ENCODE measurements at places on chromosomes 1 and 21.

DNA sequence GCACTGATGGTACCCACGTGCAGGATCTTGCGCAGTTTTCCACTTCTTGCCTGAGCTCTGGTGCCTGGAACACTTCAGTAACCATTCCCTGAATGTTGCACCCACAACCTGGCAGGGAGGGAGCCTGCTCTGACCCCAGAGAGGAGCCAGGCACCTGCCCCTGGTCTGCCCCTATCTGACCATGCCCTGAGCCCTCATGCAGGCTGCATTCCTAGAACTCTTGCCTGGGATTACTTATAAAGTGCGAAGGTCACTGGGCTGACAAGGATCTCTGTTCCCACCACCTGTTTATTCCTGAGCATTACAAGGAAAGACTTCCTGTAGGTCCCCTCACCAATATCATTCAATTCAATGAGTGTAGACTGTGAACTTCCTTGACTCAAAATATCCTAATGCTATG is 191.9 kb upstream of the FMN2 start:
- no peaks in the 10 kb centered on the region for H3K27me3 ChIP-seq
- H3K36me3 ChIP-seq: no peaks in the 10 kb centered on the region
- no peak overlapping the region for H3K27ac ChIP-seq
- peaks cover 4% of the 10 kb centered on the region for H3K4me1 ChIP-seq
- no peak for DNase-seq
- no peak overlapping the region for H3K4me3 ChIP-seq

DNA sequence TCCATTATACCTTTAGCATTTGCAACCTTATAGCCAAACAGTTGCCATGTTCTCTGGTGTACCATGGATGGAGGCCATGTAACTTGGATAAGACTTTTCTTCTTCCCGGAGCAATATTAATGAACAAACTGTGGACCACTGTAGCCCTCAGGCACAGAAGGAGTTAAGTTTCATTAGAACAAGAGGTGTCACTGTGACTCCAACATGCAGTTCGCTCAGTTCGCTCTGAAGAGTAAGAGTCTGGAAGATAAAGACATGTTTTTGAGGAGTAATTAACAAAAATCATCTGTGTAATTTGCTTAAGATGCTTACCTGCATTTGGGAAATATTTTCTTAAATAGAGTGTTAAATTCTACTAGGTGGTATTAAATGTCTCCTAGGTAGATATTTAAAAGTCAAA is 4.1 kb downstream of the KIF26B start:
- H3K27ac ChIP-seq: no peak overlapping the region
- DNase-seq: no peak
- no peaks in the 10 kb centered on the region for H3K36me3 ChIP-seq
- H3K4me3 ChIP-seq: no peak overlapping the region

GRCh38 chr1:153796786-153797659 is 21.8 kb downstream of the SLC27A3 start:
- H3K4me1 ChIP-seq: no peaks in the 10 kb centered on the region
- H3K27ac ChIP-seq: no peak overlapping the region
- H3K27me3 ChIP-seq: no peaks in the 10 kb centered on the region
- H3K4me3 ChIP-seq: no peak overlapping the region

DNA sequence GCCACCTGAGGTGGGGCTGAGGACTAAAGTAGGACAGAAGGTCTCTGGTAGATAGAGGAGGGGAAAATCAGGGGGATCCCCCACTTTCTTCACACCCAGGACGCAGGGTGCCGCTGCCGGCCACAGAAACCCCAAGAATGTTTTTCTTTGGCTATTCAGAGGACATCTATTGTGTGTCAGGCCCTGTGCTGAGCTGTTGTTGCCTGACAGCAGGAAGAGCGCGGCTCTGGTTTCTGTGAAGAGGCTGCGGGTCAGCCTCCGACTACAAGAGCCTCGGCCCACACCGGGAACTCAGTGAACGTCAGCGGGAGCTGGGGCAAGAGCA is 407 bp upstream of the PIGV start:
- H3K36me3 ChIP-seq: peaks cover 3% of the 10 kb centered on the region
- H3K27me3 ChIP-seq: no peaks in the 10 kb centered on the region
- DNase-seq: peak; percentile 87

- peaks cover 16% of the 10 kb centered on the region for H3K27me3 ChIP-seq
- no peaks in the 10 kb centered on the region for H3K36me3 ChIP-seq
- H3K27ac ChIP-seq: no peak within 1 kb of the TSS
- DNase-seq: no peak
- H3K4me1 ChIP-seq: no peaks in the 10 kb centered on the region
- H3K4me3 ChIP-seq: no peak within 1 kb of the TSS
These were observed at the start of gene PRELP for GRCh38 chr1:203475012-203475981. Gene PRELP, plus strand, starts transcription at chr1:203475806. Its CDS starts 7,379 bp downstream, at chr1:203483185.

DNA sequence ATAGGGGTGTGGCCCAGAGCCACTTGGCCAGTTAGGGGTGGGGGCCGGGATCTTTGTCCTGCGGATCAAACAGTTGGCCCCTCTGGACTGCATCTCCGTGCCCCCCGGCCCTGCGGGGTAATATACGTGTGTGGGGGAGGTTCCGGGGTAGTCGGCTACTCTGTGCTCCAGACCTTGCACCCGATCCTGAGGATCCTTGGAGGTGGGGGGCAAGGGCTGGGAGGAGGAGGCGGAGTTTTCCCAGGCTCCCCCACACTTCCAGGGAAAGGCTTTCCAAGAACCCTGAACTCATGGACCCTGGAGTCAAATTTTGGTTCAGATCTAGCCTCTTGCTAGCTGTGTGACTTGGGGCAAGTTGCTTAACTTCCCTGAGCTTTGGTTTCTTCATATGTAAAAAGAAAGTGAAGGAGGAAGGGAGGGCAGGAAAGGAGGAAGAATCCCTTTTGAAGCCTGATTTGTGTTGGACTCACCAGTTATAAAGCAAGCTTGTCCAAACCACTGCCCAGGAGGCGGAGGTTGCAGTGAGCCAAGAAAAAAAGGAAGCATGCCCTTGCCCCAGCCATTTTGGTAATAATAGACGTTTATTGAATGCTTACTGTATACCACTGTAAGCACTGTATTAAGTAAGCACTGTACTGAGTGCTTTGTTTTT is 686 bp downstream of the MIIP start:
- no peaks in the 10 kb centered on the region for H3K27me3 ChIP-seq
- peak; percentile 7 for DNase-seq
- H3K27ac ChIP-seq: peak overlapping the region; percentile 71
- H3K4me3 ChIP-seq: peak overlapping the region; percentile 84
- H3K4me1 ChIP-seq: peaks cover 15% of the 10 kb centered on the region

- DNase-seq: no peak
- H3K27me3 ChIP-seq: peaks cover 2% of the 10 kb centered on the region
- H3K36me3 ChIP-seq: no peaks in the 10 kb centered on the region
- no peak overlapping the region for H3K27ac ChIP-seq
- no peaks in the 10 kb centered on the region for H3K4me1 ChIP-seq
- H3K4me3 ChIP-seq: no peak overlapping the region
These were observed 49.8 kb downstream of the COLGALT2 start for GRCh38 chr1:183987593-183988318.

DNA sequence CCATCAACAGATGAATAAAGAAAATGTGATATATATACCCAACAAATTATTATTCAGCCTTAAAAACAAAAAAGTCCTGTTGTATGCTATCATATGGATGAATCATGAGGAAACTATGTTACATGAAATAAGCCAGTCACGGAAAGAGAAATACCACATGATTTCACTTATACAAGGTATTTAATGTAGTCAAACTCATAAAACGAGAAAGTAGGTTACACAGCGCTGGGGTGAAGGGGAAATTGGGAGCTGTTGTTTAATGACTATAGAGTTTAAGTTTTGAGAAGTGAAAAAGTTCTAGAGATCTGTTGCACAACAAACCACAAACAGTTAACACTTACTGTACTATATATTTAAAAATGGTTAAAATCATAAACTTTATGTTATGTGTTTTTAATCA is 58.5 kb downstream of the SLC25A24 start:
- no peak for DNase-seq
- H3K4me3 ChIP-seq: no peak overlapping the region
- no peak overlapping the region for H3K27ac ChIP-seq
- no peaks in the 10 kb centered on the region for H3K27me3 ChIP-seq
- H3K36me3 ChIP-seq: peaks cover 38% of the 10 kb centered on the region

DNA sequence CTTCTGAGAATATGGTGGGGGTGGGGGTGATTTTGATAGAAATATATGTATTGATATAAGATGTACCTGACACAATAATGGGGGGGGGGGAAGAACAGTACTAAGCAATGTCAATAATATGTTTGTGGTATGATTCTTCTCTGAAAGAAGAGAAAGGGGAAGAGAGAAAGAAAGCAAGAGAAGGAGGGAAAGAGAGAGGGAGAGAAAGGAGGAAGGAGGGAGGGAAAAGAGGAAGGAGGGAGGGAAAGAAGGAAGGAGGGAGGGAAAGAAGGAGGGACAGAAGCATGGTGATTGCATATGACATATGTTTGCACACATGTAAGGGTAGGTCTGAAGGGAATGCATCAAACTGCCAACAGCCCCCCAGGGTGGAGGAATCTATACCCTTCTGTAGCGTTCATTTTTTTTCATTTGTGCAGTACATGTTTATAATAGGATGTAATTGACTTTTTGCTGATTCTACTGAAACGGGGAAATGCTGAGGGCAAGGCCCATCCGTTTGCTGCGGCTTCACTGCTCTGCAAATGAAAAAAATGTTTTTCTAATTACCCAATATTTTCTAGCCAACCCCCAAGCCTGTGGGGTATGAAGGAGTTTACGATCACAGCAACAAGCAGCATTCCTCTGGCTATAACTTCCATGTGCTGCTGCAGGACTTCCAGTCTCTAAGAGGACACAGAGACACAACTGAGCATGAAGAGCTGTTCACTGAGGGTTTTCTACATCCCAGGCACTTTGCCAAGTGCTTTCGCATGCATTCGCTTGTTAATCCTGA is 119.3 kb upstream of the ZC3H12A start:
- DNase-seq: no peak
- peaks cover 4% of the 10 kb centered on the region for H3K27me3 ChIP-seq

GRCh38 chr1:117367046-117368025 is at the start of gene MAN1A2:
Gene MAN1A2, plus strand, starts transcription at chr1:117367449. Its CDS starts 735 bp downstream, at chr1:117368184.
- no peaks in the 10 kb centered on the region for H3K36me3 ChIP-seq
- peaks cover 79% of the 10 kb centered on the region for H3K4me1 ChIP-seq
- DNase-seq: peak; percentile 87

- no peaks in the 10 kb centered on the region for H3K27me3 ChIP-seq
- H3K36me3 ChIP-seq: peaks cover 30% of the 10 kb centered on the region
- no peak overlapping the region for H3K4me3 ChIP-seq
- no peak for DNase-seq
These were observed 6.1 kb downstream of the ZNF692 start for GRCh38 chr1:248852481-248853405.

DNA sequence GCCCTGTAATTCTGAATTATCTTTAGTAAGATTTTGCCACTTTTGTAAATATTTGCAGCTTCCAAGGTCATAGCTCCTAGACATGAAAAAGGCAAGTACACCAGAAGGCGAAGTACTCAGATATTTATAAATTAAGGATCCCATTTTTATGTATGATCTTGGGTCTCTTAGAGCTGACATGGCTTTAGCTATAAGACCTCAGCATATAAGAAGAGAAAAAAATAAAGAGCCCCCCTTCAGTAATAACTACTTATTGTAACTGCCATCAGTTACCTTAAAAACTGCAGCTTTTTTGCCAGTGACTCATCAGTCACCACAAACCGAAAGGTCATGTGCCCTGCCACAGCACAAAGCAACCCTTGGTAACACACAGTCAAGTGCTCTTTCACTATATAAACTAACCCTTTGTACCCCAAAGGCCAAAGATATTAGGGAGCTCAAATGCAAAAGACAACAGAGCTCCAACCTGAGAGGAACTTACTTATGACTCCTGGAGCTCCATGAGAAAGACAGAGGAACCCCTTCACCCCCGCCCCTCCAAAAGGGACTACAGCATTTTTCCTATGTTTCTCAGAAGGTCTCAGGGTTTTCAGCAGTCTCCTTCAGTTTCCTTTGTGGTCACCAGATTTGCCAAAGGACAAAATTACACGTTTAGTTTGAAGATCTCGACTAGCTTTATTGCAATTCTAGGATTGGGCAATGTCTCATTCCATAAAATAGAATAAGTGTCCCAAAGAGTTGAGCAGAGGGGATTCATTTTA is 219.8 kb upstream of the DUSP10 start:
- H3K4me3 ChIP-seq: no peak overlapping the region
- no peak overlapping the region for H3K27ac ChIP-seq

DNA sequence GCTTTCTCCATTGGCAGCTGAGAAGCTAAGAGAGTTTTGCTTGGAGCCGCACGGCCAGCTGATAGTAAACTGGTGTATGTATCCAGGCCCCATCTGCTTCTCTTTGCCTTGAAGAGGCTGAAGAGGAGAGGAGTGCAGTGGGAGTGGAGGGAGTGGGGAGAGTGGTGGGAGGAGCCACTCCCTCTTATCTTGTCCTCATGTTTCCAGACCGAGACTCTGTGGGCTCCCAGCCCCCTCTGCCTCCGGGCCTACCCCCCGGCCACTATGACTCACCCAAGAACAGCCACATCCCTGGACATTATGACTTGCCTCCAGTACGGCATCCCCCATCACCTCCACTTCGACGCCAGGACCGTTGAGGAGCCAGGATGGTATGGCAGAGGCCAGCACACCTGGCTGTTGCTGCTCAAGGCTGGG is 6.0 kb upstream of the LRRC71 start:
- no peaks in the 10 kb centered on the region for H3K4me1 ChIP-seq
- H3K27me3 ChIP-seq: peaks cover 4% of the 10 kb centered on the region
- no peak overlapping the region for H3K27ac ChIP-seq
- H3K36me3 ChIP-seq: no peaks in the 10 kb centered on the region

DNA sequence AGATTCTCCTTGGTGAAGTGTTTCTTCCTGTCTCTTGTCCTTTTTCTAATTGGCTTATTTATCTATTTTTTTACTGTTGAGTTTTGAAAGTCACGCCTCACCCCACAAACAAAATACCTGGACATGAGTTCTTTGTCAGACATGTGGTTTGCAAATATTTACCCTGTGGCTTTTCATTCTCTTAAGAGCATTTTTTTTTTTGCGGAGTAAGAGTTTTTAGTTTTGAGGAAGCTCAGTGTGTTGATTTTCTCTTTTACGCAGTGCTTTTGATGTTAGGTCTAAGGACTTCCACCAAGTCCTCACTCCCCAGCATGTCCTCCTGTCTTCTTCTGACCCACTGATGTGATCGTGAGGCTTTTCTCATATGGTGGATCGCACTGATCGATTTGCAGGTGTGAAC is 7.6 kb downstream of the DFFB start:
- no peak overlapping the region for H3K27ac ChIP-seq
- no peaks in the 10 kb centered on the region for H3K27me3 ChIP-seq
- H3K4me1 ChIP-seq: no peaks in the 10 kb centered on the region

DNA sequence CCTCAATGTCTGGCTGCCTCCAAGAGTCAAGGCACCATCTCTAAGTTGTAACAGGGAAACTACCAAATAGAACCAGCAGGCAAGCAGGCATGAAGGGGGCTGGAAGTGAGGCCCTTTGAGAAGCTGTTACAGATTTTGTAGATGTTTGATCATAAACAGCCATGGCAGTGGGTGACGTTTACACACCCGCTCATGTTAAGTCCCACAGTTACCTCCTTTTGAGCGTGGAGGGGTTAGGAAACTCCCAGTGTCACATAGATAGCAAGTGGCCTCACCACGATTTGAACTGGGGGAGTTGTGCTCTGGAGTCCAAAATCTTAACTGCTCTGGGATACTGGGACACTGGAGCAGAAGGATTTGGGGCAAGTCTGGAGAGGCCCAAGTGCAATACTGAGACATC is 192.4 kb downstream of the HIVEP3 start:
- no peaks in the 10 kb centered on the region for H3K36me3 ChIP-seq
- H3K4me1 ChIP-seq: peaks cover 32% of the 10 kb centered on the region
- no peaks in the 10 kb centered on the region for H3K27me3 ChIP-seq

All from CD4-positive, CD25-positive, alpha-beta regulatory T cell (primary cell).